Activated CD4-positive, alpha-beta T cell treated with anti-CD3 and anti-CD28 coated beads, Interleukin-2, amount 50 U/mL, for 48 hours (primary cell): ENCODE measurements at places on chromosomes 16 and 17.

GRCh38 chr16:62741692-62742091 lies 705.5 kb upstream of the CDH8 start:
- no peak for DNase-seq

GRCh38 chr16:79437764-79438751 lies 162.5 kb downstream of the MAF start:
- DNase-seq, result no peak

DNA sequence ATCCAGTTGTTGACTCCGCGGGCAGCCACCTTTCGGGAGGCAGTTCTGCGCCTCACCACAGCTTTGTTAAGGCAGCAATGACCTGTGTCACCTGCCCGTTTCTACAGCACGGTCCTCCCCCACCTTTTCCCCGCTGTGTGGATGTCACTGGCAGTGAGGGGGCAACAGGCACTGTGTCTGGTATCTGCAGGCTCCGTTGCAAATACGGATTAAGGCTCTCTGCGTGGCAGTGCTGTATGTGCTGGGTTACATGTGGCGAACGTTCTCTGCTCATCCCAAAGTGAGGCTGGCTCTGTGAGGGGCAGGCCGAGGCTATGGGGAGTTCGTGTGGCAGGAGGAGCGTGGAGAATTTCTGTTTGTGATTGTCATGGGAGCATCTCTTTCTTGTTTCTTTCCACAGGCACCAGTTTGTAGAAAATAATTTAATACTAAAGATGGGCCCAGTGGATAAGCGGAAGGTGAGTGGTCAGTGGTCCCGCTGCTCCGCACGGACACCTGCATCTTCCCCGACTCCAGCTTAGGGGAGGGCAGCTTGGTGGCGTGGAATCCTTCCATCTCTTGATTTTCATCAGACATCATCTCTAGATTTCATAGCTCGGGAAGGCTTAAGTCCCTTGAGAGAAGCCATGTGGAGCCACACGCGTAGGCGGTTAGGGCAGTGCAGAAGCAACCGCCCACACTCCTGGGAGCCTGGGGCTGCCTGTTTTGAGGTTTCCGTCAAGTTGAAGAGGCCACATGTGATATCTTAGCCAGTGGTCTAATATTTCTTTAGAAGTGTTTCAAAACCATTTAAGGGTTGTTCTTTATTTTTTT lies 57.8 kb downstream of the PDPK1 start:
- DNase-seq, result no peak

DNA sequence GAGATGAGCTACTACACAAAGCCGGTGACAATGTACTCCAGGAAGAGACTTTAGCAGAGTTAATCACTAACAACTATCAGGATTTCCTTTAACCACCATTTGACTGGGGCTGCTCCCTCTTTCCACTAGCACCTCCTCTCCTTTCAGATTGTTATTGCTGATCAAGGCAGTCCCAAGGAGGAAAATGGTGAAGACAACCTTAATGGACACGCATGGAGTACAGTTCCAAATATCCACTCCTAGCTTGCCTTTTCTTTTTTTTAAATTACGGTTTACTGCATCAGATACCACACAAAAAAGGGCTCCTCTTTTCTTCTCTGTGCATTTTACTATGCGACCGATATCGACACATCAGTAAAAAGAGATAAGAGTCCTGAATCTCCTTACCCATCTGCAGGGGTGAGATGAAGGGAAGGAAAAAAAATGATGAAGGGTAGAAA lies 30.9 kb downstream of the FAM222B start:
- DNase-seq, result no peak
